ENCODE measurements at places on chromosomes 3 and 15. TPM values are rescaled to one million over a fixed set of nuclear protein-coding genes. Genes with fewer than 3 reads are reported as not detected.

Gene CHRD
- total RNA-seq, result not detected

Gene AHSG
- total RNA-seq, result not detected

Gene RHOV
- 0.09 TPM for total RNA-seq

Gene TPRG1
- 29.5 TPM for total RNA-seq

Gene KBTBD13
- total RNA-seq, result not detected

Gene RHOA
- total RNA-seq, result 450 TPM

Gene XXYLT1
- 11.0 TPM for total RNA-seq

Gene CHRNA7
- total RNA-seq, result not detected

Gene GRIP2
- not detected for total RNA-seq

Gene EPHA6
- 0.07 TPM for total RNA-seq

Measured in T-helper 2 cell treated with Interferon-gamma antibody and Interleukin-4, amounts not matched to agents 100 ng/mL and 5 ng/mL, for 36 hours (primary cell).